Prostate gland (tissue), 2 donors: ENCODE measurements at places on chromosomes 1 and 21.

GRCh38 chr21:39630191-39630591 lies 17.5 kb downstream of the B3GALT5 start:
- DNase-seq = no peak

- DNase-seq = no peak
Measured at GRCh38 chr1:236133802-236134201, 8.5 kb upstream of the GPR137B start.

- peak; percentile 35 for DNase-seq
Measured at GRCh38 chr1:229254910-229255541, 15.9 kb upstream of the RAB4A start.

DNA sequence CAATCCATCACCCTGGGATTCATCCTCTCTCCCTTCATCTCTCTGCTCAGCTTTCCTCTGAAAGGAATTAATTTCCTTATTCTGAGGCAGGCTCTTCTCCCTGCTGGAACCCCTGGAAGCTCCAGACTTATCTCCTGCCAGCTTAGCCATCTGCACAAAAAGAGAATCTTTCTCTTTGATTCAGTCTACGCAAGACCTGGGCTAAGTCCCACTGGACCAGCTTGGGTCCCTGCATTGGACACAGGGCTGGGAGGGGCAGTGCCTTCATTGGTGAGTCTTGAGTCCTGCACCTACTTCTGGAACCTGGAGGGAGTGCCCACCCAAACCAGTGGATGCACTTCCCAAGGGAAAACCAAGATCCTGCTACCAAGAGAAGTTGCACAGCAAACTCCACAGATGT lies 271.7 kb upstream of the CSF3R start:
- DNase-seq = no peak

- no peak for DNase-seq
Measured at GRCh38 chr1:22572818-22573217, 9.5 kb downstream of the EPHA8 start.

- DNase-seq = no peak
Measured at GRCh38 chr1:110161849-110162248, 11.6 kb downstream of the SLC6A17 start.

- no peak for DNase-seq
Measured at GRCh38 chr1:166079276-166079675, 87.5 kb downstream of the FAM78B start.

GRCh38 chr1:2465371-2466269 lies 10.5 kb upstream of the PLCH2 start:
- DNase-seq = no peak

GRCh38 chr1:197247465-197247864 lies 20.6 kb upstream of the CRB1 start:
- DNase-seq = no peak

DNA sequence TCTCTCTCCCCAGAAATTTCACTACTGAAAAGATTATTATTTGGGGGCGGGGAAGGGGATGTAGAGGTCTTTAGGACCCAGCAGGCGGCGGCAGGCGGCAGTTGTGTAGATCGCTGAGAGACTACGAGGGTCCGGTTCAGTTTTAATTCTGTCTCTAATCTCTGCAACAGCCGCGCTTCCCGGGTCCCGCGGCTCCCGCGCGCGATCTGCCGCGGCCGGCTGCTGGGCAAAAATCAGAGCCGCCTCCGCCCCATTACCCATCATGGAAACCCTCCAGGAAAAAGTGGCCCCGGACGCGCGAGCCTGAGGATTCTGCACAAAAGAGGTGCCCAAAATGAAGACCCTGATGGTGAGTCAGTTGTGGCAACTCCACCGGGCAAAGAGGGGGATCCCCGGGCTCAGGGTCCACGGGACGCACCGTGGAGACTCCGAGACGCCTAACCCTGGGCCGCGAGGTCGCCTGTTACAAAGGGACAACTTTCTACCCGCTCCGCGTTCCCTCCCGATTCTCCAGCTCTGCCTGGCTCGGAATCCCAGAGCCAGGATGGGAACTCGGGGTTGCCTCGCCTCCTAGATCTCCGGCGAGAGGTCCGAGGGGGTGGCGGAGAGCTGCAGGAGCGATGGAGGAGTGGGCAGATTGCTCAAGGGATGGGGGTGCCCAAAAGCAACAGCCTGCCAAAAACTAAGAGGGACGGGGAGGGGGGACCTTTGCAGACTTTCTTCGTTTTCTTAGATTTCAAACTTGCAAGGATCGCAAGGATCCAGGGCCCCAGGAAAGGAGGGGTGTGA lies at the start of gene ST6GALNAC5:
TSS of gene ST6GALNAC5 (plus strand) at position 139 of the 789 bp plus-strand sequence.
- DNase-seq = no peak

DNA sequence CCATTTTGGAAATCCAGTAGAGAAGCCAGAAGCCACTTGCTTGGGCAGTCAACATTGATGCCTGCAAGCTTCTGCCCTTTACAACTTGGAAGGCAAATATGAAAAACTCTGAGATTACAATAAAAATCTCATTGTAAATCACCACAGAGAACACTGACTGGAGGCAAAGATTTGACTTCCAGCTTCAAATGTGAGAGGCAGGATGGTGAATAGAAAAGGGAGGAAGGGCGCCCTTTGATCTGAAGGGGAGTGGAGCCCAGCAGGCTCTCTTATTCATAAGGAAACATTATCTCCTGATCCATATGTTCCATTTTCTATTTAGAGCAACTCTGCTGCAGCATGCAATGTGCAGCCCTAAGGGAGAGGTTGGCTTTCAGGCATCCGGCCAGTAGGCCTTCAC lies 348.3 kb downstream of the AJAP1 start:
- no peak for DNase-seq

DNA sequence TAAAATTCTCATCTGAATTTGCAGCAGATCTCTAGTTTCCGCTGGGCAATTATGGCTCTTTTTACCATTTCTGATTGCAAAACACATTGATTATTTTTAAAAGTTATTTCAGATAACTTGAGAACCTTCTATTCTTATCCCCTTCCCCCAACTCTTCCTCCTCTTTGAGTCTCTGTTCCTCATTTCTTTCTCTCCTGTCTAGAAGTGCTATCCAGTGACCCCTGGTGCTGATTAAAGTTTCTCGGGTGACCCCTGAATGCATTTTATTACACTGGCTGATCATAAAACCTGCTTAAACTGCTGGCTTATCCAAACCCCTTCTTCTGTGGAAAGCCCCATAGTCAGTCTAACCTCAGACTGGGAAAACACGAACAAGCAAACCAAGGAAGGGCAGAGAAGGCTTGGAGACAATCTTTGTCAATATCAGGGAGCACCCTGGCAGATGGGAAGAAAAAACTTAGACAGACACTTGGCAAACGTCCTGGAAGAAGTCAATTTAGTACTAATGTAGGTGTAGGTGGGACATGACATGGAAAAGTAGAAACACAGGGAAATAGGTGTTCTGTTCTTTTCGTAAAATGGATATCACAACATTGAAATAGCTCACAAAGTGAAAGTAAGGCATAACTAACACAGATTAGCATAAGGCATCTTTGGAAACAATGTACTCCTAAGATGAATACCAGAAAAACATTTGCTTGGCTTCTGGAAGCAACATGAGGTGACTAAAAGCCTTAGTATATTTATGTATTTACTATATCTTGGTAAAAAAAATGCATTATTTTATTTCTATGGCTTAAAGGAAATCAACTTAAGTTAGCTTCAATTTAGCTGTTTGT lies 61.4 kb downstream of the GORAB start:
- no peak for DNase-seq

DNA sequence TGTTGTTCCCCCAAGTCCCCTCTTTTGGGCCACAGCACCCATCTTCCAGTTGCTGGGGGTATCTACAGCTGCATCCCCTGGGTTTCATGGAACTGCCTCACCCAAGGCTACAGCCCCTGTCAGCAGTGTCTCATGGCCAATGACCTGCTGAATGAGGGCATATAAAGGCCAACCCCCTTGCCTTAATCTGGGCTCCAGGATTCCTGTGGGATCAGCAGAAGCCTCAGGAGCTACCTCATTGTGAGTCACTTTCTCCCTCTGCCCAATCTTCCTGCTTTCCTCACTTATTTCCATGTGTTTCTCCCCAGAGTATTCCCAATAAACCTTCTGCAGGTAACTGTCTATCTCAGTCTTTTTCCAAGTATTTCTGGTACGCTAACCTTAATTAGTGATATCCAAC lies 37.3 kb upstream of the SYT14 start:
- DNase-seq = no peak

GRCh38 chr1:100959502-100960060 lies 63.7 kb downstream of the SLC30A7 start:
- DNase-seq = no peak

DNA sequence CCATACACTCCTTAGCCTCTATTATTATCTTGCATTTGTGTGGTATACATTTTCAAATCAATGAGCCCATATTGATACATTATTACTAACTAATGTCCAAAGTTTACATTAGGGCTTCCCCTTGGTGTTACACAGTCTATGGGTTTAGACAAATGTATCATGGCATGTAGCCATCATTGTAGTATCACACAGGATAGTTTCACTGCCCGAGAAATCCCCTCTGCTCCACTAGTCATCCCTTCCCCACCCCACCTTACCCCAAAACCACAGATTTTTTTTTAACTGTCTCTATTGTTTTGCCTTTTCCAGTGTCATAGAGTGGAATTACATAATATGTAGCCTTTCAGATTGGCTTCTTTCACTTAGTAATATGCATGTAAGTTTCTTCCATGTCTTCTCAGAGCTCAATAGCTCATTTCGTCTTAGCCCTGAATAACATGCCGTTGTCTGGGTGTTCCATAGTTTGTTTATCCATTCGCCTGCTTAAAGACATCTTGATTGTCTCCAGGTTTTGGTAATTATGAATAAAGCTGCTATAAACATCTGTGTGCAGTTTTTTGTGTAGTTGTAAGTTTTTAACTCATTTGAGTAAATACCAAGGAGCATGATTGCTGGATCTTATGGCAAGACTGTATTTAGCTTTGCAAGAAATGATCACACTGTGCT lies 86.4 kb upstream of the LYST start:
- DNase-seq = no peak

DNA sequence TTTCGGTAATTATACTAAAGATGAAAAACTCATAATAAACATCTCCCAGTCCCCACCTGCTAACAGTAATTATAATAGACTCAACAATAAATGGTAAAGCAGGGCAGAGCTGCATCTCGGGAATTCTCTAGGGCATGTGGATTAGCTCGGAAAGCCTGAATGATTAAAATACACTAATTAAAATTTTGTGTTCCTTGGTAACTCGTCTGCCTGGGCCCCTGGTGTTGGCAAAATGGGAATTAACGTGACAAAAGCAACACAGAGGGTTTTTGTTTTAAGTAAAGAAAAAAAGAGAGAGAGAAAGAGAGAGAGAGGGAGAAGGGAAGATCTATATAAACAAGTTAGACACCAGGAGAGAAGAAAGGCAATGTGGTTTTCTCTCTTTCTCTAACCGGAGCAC lies 62.1 kb downstream of the CASZ1 start:
- no peak for DNase-seq

GRCh38 chr1:235953801-235954200 lies 87.1 kb upstream of the LYST start:
- DNase-seq = no peak

- DNase-seq = no peak
Measured at GRCh38 chr1:199821029-199821779, 206.3 kb upstream of the NR5A2 start.

DNA sequence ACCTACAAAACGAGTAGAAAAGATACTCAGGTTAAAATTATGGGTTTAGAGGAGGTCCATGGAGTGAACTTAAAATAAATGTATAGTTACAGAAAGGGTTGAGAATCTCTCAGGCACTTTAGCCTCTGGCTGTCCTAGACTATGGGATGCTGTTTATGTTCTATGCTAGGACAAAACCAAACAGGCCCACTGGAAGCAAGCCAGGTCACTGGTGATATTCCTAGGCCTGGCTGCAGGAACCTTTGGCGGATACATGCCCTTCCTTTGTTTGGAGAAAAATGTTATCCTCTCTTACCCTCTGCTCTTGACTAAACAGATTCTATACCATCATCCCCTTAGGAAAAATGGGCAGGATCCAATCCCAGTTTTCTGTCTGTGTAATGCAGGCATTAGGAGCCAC lies 90.7 kb upstream of the DUSP10 start:
- peak; percentile 78 for DNase-seq

DNA sequence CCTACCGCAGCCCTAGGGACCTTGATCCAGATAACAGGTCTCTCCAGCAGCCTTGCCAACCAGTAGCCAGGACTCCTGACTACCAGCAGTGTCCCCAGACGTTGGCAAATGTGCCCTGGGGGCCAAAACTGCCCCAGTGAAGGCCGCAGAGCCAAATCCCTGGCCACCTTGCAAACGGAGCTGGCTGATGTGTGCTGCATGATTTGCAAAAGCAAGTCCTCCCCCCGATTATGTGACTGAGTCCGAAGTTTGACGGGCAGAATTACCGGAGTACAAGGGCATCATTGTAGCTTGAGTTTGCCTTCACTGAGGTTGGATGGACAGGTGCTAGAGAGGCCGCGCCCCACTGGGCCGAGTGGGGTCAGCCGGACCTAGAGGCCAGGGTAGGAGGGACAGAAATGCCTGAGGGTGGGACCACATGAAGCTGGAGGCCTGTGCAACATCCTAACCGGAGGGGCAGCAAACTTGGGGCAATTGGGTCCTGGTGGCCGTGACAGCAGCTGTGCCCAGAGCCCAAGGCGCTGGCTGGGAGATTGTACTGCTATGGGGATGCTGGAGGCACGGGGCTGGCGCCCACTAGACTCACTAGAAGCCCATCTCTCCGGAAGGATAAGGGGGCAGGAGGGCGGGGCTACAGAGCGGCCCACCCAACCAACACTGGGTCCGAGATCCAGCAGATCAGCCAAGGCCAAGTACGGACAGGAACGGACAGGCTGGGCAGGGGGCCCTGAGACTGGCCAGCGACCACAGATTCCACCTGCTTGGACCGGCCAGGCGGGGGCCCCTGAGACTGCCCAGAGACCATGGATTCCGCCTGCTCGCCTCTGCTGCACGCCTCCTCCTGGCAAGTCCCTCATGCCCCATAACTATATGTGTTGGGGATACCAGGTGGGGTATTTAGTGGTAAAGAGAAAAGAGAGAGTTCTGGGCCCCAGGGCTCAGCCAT lies 2.8 kb downstream of the ARHGEF16 start:
- DNase-seq = no peak

- no peak for DNase-seq
Measured at GRCh38 chr1:160910170-160910750, 25.3 kb upstream of the ITLN1 start.

- no peak for DNase-seq
Measured at GRCh38 chr1:118008011-118008410, 78.5 kb downstream of the WDR3 start.

GRCh38 chr1:109399326-109399957 lies 1.7 kb upstream of the SORT1 start:
- peak; percentile 61 for DNase-seq

- DNase-seq = no peak
Measured at GRCh38 chr1:51320967-51321923, 9.1 kb downstream of the TTC39A start.

DNA sequence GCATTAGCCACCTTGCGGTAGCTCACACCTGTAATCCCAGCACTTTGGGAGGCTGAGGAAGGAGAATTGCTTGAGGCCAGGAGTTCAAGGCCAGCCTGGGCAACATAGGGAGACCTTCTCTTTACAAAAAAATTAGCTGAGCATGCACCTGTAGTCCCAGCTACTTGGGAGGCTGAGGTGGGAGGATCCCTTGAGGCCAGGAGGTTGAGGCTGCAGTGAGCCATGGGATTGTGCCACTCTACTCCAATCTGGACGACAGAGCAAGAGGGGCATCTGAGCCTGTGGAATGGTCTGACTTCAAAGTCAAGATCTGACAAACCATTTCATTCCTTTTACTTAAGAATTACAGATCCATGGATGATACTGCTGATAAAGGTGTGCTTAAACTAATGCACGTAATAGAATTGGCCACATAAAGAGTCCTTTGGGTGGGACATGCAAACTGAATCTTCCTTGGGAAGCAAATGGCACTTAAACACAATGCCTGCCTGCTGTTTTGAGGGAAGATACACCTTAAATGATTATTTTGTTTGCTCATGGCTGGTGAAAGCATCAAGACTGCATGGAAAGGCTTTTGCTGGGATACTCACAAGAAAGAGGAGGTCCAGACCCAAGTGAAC lies 2.5 kb upstream of the TMEM201 start:
- no peak for DNase-seq
